ENCODE measurements at places on chromosomes 7 and 10.

DNA sequence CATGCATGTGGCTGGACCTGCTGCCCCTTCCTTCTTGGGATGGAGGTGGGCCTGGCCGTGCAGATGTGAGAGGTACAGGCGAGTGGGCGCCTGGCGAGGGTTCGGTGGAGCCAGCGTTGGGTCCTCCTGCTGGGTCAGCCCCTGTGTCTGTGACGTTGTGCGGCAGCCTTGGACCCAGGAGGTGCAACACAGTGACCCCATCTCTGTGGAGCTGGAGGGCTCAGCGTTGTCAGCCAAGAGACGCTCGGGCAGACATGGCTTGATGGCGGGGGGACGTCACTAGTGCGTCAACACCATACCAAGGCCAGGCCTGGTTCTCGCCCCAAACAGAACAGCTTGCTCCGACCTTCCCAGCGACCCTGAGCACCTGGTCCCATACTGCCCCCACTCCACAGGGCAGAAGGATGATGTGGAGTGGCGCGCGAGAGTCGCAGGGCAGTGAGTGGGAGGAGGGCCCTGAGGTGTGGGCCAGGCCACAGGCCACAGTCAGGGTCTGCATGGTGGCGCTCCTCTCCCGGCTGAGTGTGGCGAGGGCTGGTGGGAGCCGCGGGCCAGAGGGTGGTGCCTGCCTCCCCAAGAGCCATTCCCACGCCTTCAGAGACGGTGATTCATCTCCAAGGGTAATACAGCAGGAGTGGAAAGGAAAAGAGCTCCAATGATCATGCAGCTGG lies 184.4 kb downstream of the DNAJB6 start:
- no peak for DNase-seq

DNA sequence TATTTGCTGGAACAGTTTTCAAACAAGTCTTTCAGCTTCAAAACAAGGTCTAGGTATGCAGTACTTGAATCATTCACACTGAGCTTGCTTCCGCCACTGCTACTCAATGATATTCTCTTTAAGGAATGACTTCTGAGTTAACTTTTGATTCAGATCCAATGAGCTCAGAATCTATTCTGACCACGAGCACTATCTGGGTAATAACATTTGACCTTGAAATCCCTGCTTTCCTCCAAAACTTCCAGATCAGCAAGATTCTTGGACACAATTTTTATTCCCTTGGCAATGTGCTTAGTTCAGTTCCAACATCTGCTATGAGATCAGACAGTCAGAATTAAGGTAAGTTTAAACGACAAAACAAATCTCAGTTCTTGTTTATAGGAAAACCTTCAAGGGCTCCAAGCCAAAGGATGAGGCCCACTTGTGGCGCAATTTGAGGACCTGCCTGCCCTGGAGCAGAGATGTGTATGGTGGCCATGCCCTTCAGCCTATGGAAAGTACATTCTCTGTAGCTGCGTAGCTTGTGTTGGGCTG lies 87.2 kb downstream of the RNF216 start:
- DNase-seq = no peak

GRCh38 chr7:12267542-12267941 lies 56.4 kb downstream of the TMEM106B start:
- DNase-seq = no peak

DNA sequence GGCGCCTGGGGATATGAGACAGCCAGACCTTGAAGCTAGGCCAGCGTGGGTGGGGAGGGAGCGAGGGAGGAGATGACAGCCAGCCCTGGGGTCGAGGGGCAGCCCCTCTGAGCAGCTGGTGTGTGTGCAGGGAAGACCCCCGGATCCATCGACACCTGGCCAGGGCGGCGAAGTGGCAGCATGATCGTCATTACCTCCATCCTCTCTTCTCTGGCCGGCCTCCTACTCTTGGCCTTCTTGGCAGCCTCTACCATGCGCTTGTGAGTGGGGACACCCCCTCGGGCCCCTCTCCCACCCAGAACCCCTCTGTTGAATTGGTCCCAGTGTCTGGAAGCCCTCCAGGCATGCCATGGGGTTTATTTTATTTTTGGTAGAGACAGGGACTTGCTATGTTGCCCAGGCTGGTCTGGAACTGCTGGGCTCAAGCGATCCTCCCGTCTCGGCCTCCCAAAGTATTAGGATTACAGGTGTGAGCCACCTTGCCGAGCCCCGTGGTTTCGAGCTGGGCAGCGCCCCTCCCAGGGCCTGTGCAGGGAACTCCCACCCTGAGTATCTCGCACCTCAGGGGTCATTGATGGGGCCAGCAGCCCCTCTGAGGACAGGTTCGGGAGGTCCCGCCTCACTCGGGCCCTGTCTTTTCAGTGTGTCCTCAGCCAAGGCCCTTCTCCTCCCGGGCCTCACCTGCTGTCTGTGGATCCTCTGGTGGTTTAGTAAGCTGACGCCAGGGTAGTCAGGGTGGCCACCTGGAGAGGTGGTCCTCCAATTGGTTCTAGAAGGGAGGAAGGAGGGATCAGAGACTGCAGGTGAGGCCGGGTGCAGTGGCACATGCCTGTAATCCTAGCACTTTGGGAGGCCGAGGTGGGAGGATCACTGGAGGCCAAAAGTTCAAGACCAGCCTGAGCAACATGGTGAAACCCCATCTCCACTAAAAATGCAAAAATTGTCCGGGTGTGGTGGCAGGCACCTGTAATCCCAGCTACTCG lies 3.8 kb downstream of the UPK3B start:
- DNase-seq = no peak

- DNase-seq = no peak
These were observed 19.7 kb downstream of the FOXL3 start for GRCh38 chr7:309586-310228.

GRCh38 chr10:129850316-129850715 lies 113.8 kb downstream of the EBF3 start:
- DNase-seq = no peak

GRCh38 chr10:117284716-117285494 lies 44.0 kb downstream of the SLC18A2 start:
- no peak for DNase-seq

DNA sequence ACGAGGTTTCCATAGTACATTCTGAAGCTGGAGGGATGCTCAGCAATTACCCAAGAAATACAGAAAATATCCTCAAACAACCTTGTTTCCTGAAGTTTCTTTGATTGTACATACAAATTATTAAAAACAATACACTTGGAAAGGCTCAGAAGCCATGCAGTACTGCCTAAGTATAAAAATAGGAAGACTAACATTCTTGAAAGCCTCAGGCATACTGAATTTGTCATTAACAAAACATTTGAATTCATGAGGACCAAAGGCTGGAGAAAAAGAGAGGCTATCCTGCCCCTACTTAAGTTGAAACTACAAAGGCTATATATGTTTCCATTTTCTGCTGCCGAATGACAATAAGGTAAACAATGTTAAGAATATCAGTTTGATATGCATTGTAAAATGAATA lies 54.3 kb upstream of the SGCE start:
- no peak for DNase-seq

GRCh38 chr7:36303202-36304098 lies 86.2 kb upstream of the ANLN start:
- no peak for DNase-seq

GRCh38 chr7:80206763-80207162 lies 72.1 kb downstream of the GNAI1 start:
- no peak for DNase-seq

DNA sequence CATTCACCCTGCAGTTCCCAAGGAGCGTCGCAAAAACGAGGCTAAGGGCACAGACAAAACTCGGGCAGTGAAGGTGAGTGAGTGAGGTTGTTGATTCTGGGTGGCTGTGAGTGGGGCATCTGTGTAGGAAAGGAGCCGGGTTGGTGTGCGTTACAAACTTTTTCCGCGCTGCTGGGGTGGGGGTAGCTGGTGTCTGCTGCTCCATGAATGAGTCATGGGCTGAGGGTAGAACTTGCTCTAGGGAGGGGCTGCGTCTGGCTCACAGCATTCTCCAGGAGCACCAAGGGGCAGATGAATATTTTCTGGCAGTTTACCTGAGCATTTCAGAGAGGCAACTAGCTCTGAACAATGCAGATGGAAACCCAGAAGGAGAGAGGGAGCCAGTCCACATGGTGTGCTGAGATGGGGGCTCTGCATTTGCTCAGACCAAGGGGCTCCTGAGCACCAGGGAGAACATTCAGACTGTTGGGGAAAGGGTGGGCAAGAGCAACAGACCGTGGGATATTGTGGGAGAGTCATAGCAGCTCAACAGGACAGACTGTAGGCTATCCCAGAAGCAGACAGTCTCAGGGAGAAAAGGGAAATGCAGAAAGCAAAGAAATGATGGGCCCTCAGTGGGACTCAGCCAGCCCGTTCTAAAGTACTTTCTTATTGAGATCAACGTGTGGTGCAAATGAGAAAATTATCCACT lies 18.8 kb downstream of the NOBOX start:
- no peak for DNase-seq

DNA sequence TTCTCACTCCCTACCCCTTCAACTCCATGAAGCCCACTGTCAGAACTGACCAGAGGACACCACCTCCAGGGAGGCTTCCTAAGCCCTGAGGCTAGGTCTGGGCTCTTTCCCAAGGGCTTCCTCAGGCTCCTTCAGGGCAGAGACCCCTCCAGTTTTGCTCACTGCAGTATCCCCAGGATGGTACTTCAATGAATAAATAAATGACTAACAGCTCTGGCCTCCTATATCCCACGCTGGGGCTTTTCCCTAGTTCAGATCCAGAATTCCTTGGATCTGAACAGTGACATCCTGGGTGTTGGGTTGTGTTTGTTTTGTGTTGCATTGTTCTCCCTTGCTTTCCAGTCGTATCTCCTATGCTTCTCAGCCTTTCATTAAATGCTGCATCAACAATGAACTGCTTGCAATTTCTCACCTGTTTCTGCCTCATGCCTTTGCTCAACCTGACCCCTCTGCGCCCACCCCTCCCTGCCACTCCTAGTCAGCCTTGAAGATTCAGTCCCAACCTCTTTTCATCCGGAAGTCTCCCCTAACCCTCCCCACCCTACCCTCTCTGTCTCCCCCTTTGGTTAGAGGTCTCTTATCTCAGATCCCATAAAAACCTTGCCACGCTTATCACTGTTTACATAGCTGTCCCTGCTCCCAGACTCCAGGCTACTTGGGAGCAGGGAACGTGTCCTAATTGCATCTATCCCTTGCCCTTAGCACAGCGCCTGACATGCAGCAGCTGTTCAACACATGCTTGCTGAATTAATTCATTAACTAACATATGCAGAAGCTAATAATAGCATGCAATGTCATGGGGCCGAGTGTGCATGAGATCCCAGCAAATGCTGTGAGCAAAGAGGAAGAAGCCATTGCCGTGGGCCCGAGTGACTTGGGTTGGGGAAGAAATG lies 41.7 kb downstream of the PPP1R3C start:
- DNase-seq = no peak

GRCh38 chr7:150405584-150406311 lies 26.6 kb downstream of the ZNF775 start:
- no peak for DNase-seq

DNA sequence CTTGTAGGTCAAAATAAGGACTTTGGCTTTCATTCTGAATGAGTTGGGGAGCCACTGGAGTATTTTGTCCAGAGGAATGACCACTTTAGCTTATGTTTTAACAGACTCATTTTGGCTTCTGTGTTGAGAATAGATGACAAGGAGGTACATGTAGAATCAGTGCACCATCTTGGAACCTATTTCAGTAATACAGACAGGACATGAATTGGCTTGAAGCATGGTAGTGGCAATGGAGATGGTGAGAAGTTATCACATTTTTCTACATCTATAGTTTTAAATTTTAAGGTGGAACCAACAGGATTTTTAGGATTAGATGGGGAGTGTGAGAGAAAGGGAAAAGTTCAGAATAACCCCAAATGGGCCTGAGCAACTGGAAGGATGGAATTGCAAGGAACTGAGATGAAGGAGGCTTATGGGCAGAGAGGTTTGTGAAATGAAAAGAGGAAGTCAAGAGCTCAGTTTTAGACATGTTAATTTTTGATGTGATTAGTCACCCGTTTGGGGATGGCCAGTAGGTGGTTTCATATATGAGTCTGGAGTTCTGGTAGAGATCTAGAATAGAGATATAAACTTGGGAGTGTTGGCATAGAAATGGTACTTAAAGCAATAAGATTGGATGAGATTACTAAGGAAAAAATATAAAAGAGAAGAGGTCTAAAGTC lies 89.2 kb upstream of the JAZF1 start:
- no peak for DNase-seq

DNA sequence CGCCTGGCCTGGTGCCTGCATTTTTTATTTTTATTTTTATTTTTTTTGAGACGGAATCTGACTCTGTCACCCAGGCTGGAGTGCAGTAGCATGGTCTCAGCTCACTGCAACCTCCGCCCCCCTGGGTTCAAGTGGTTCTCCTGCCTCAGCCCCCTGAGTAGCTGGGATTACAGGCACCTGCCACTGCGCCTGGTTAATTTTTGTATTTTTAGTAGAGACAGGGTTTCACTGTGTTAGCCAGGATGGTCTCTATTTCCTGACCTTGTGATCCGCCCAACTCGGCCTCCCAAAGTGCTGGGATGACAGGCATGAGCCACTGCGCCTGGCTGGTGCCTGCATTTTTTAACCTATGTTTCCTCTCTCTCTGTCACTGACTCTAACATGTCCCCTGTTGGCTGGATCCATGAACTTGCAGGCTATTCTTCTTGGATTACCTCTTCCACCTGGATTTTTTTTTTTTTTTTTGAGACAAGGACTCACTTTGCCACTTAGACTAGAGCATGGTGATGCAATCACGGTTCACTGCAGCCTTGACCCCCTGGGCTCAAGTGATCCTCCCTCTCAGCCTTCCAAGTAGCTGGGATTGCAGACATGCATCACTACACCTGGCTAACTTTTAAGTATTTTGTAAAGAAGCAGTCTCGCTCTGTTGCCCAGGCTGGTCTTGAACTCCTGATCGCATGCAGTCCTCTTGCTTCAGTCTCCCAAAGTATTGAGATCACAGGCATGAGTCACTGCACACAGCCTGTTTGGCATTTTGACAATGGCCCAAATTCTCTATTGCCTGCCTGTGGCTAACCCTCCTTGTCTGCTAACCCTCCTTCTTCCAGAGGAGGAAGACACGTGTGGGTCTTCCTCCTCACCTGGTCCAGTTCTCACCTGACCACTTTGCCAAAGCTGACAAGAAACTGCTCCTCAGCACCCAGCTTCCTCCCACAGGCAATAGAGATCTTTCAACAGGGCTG lies 23.0 kb upstream of the PRPF18 start:
- no peak for DNase-seq

DNA sequence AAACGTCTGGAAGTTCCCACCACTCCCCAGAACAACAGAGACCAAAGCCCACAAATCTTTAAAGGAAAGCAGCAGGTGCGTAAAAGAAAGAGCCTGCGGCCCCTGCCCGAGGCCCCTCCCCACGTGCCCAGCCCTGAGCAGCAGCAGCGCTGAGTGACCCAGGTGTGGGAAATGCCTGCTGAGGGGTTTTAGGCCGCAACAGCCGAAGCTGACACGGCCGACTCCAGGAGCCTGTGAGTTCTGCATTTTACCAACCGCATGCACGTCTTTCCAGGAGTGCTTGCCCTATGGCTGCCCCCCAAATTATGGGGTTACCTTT lies 1.6 kb upstream of the KNDC1 start:
- no peak for DNase-seq

- DNase-seq = no peak
These were observed 36.6 kb downstream of the GTF2IRD1 start for GRCh38 chr7:74489997-74490945.

- DNase-seq = no peak
These were observed 17.2 kb downstream of the SFR1 start for GRCh38 chr10:104139221-104139620.

- no peak for DNase-seq
These were observed 50.4 kb upstream of the C7orf33 start for GRCh38 chr7:148540041-148540738.

GRCh38 chr7:21945454-21946221 lies at the start of gene CDCA7L:
Gene CDCA7L, minus strand, starts transcription at chr7:21945899. Its CDS starts 95 bp downstream, at chr7:21945804.
- peak; percentile 4 for DNase-seq

- peak; percentile 60 for DNase-seq
These were observed 458 bp upstream of the NANOS1 start for GRCh38 chr10:119028900-119029612.

- DNase-seq = no peak
These were observed 93.4 kb upstream of the ADRB1 start for GRCh38 chr10:113950268-113950667.

Measured in stimulated activated CD4-positive, alpha-beta T cell treated with anti-CD3 and anti-CD28 coated beads, Interleukin-15, amount 100 ng/mL, for 1 hour (primary cell).